ENCODE measurements at places on chromosomes 7 and 10. TPM values are rescaled to one million over a fixed set of nuclear protein-coding genes. Genes with fewer than 3 reads are reported as not detected.

POLR3A gene
- 15.0 TPM for total RNA-seq

CRTAC1 gene
- not detected for total RNA-seq

PLCE1 gene
- 3.5 TPM for total RNA-seq

TMEM120A gene
- total RNA-seq = 31.2 TPM

LRRC4 gene
- not detected for total RNA-seq

MSS51 gene
- total RNA-seq = 1.6 TPM

C10orf62 gene
- not detected for total RNA-seq

FOXI2 gene
- not detected for total RNA-seq

TWIST1 gene
- total RNA-seq = 27.1 TPM

CACNB2 gene
- 0.35 TPM for total RNA-seq

GATA3 gene
- 0.29 TPM for total RNA-seq

CHST3 gene
- 21.8 TPM for total RNA-seq

ASB15 gene
- total RNA-seq = not detected

PRSS37 gene
- total RNA-seq = not detected

FKBP6 gene
- total RNA-seq = not detected

IKZF1 gene
- total RNA-seq = not detected

CC2D2B gene
- not detected for total RNA-seq

IRF5 gene
- total RNA-seq = not detected

C7orf57 gene
- total RNA-seq = 0.18 TPM

SPRN gene
- total RNA-seq = 0.89 TPM

C10orf53 gene
- not detected for total RNA-seq

DYDC2 gene
- total RNA-seq = not detected

FBXO24 gene
- total RNA-seq = under 0.01 TPM

ANKMY2 gene
- total RNA-seq = 21.3 TPM

AGMO gene
- total RNA-seq = not detected
